ENCODE measurements at places on chromosomes 1 and 21.

GRCh38 chr1:71276466-71276865, 195.6 kb upstream of the ZRANB2 start:
- DNase-seq = no peak

DNA sequence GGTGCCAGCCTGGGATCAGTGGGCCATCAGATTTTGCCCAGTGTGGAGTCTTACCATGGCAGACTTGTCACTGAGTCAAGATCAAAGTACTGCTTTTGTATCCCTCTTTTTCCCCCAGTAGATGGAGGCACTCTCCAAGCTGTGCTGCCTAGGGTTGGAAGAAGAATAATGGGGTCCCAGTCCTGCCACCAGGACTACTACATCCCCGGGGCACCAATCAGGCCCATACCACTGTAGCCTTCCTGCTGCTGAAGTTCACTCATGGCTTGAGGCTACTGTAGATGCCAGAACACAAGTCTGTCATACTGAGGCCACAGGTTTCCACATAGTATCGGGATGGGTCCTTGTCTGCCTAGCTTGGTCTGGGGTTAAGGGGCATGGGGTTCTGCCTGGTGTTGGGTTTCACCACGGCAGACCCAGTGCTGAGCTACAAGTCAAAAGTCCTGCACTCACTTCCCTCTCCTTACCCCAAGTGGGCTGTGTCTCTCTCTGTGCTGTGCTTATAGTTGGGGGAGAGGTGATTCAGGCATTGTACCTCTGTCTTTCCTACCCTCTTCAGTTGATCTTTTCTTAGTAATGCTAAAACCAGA, 53.4 kb downstream of the PKN2 start:
- no peak for DNase-seq

GRCh38 chr21:44433791-44434567, 21.3 kb upstream of the LRRC3 start:
- no peak for DNase-seq

DNA sequence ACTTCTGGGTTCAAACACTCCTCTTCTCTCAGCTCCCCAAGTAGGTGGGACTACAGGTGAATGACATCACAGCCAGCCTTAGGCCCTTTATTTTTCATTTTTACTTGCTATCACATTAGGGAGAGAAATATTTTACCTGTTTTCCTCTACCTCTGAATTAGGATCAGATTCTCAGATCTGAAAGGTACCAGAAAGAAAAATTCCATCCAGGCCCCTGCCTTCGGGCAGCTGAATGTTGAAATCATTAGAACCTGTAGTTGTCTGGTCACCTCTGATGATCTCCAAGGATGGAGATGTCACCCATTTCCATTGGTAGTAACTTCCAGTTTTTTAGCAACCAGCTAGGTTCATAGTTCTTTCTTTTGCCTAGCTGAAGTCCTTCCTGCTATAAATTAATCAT, 175.6 kb upstream of the TNR start:
- DNase-seq = no peak

- DNase-seq = no peak
These were observed 17.4 kb upstream of the PLEKHA6 start for GRCh38 chr1:204376919-204377799.

- no peak for DNase-seq
These were observed 355.0 kb upstream of the ESRRG start for GRCh38 chr1:217078078-217078690.

DNA sequence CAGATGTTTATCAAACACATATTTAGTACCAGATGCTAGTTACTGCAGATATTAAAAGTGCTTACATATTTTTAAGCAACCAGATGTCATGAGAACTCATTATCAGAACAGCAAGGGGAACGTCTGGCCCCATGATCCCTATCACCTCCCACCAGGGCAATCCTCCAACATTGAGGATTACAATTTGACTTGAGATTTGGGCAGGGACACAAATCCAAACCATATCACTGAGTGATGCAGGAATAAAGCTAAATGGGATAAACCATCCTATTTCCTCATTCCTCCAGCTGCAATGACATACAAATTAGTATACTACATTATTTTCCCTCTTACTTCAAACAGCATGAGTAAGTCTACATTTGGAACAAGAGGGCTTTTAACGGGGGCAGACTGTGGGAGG, 3.1 kb upstream of the KCNK2 start:
- DNase-seq = no peak

- no peak for DNase-seq
These were observed 13.8 kb downstream of the RXRG start for GRCh38 chr1:165431079-165431478.
